ENCODE measurements at places on chromosomes 4 and X.

- no peak for DNase-seq
Observed at GRCh38 chrX:119853444-119853843, 681 bp upstream of the UPF3B start.

DNA sequence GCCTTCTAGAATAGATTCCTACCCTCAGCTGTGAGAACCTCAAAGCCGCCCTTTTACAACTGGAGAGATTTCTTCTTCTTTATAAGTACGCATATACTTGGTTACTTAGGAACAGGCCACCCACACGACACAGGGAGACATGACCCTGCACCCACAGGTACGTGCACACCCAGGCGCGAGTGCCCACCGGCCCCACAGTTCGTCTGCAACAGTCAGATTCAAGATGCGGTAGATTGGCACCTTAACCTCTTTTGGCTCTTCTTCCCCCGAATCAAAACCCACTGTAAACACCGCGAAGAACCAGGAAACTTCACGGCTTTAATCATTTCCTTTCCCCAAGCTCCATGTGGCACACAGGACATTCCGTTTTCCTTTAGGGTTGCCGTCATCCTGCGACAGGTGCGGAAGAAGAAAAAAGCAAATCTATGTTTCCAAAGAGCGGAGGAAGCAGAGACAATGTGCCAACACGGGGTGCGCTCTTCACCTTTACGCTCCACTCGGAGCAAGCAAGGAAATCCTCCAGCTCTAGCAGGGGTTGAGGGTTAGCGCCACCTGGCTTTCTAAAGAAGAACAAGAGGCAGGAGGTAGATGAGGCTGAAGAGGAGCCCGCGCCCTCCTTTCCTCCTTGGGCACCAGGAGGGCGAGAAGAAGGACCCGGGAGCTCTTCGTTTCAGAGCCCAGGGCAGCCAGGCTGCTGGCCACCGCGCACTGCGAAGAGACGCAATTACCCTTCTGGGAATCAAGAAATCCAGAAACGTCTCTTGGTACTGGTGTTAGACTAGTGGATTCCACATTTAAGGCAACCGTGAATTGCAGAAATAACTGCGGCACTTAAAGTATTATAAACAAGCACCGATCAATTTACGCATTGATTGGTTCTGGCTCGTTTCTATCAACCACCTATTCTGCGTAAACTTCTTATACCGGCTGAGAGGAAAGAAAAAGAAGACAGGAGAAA lies 35.7 kb downstream of the HAND2 start:
- DNase-seq = peak; percentile 86

GRCh38 chr4:602559-602942 lies 22.8 kb upstream of the PDE6B start:
- peak; percentile 61 for DNase-seq

GRCh38 chrX:101491943-101492342 lies 6.7 kb downstream of the ARMCX4 start:
- DNase-seq = no peak

GRCh38 chr4:112515198-112516065 lies 548 bp downstream of the NEUROG2 start:
- DNase-seq = peak; percentile 71

- DNase-seq = no peak
Observed at GRCh38 chr4:168781341-168781740, 228.7 kb downstream of the CBR4 start.

GRCh38 chr4:15799701-15800100 lies 21.6 kb downstream of the CD38 start:
- DNase-seq = no peak

GRCh38 chrX:31550158-31550557 lies 478.3 kb upstream of the FTHL17 start:
- DNase-seq = no peak

DNA sequence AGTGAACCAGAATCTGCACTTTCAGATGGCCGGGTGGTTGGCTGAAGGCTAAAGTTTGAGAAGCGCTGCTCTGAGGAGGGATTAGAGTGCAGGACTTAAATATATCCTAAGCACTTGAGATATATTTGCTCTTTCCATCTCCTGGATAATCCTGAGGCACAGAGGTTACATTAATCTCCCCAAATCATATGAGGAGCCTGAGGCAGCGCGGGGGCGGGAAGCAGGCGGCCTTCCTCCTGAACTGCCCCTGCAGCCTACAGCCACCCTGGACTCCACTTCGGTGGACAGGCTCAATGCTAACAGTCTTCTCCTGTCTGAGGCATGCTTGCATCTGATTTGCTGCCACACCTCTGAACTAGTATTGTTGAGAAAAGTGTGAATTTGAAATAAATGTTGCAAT lies 72.5 kb downstream of the AFAP1 start:
- no peak for DNase-seq

GRCh38 chr4:121574618-121575017 lies 122.2 kb downstream of the ANXA5 start:
- no peak for DNase-seq

DNA sequence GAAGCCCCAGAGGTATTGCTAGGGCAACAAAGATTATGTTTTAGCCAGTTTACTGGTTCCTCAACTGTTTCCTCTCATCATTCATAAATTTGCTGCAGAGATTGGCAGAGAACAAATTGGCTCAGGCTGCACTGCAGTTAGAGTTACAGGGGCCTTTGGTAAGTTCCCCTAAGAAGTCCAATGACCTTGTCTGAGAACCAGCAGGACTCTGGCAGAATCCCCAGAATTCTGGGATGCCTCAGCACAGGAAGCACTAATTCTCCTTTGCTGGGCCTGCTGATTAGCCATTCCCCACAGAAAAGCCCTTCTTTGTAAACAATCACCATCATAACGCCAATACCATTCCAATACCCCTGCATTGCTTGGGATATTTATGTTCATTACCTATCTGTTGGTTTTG lies 151.3 kb downstream of the USP46 start:
- no peak for DNase-seq

- DNase-seq = no peak
Observed at GRCh38 chr4:150181536-150181935, 103.3 kb downstream of the DCLK2 start.

GRCh38 chr4:95107635-95108034 lies 349.9 kb downstream of the BMPR1B start:
- no peak for DNase-seq

GRCh38 chr4:109195646-109196045 lies 106.8 kb downstream of the COL25A1 start:
- no peak for DNase-seq

GRCh38 chr4:91622925-91623602 lies 680.7 kb upstream of the GRID2 start:
- DNase-seq = no peak

DNA sequence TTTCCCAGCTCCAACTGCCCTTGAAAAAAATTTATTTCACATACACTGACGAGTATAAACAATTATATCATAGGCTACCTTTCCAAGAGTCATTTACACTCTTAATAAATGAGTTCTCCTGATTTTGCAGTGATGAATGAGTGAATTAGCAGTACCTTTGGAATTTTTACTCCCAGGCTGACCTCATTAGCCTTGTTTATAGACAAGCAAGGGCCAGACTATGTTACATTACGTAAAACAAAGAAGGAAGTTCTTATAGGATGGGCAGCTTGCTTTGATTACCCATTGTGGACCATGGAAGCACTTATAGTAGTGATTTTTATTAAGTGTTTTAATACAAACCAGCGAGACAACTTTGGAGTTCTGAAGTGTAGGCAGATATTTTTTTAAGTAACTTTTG lies 112.9 kb upstream of the C1QTNF7 start:
- DNase-seq = no peak

DNA sequence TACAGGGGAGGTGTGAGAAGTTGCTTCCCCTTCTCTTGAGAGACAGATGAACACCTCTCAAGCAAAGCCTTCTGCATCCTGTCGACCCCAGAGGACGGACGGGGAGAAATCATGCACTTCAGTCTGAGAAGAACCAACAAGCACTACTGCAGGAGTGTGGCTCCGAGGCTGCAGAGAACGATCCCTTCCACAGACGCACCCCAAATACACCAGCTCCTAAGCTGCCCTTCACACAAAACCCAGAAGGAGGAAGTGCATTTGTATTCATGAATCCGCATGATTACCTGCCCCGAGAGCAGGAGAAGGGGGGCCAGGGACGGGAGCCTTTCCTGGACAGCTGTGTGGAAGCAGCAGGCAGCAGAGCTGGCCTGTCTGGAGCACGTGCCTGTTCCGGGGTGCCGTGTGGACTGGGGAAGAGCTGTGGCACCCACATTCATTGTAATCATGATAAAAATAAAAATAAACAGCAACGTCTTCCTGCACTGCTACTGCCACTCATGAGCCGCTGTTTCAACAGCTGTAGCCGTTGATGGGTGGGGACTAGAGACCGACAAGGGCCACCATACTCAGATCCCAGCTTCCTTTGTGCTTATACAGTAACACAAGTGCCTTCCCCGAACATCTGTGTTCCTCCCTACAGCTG lies 42.9 kb downstream of the ACSL1 start:
- DNase-seq = no peak

DNA sequence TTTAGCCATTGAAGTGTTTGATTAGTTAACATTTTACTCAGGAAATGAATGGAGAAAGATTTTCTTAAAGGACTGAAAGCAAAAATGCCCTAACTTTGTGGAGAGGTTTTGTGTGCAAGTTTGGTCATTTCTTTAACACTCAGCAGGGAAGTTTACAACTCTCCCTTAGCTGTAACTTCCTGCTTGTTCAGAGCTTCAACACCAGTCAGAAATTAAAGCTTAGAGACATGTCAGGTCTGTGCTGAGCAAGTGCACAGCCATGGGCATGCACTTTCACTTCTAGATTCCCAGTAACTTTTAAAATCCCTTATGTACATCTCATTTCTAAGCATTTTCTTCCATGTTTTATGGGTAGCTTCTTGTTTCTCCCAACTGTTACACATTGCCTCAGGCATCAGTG lies 326.0 kb downstream of the ACTRT1 start:
- DNase-seq = no peak

DNA sequence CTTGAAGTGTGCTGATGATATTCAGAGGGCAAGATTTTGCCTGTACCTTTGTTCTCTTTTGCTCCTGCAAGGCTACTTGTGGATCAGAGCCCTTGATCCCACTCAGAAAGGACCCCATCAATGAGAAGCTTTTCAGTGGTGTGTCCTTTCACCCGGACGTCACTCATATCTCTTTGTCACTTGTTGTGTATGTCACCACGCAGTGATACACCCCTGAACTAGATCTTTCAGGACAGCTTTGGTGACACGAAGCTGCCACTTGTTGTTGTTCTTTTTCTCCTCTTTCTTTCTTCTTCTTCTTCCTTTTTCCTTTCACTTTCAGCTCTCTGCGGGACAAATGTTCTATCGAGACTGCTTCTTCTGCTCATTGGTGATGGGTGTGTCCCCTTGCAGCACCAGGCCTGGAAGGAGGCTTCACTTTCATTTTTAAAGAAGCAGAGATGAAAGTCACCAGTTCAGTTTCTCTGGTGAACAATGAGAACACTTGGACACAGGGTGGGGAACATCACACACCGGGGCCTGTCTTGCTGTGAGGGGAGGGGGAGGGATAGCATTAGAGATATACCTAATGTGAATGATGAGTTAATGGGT lies 83.6 kb downstream of the NBDY start:
- DNase-seq = no peak

- DNase-seq = no peak
Observed at GRCh38 chr4:11416071-11416766, 12.5 kb downstream of the HS3ST1 start.

DNA sequence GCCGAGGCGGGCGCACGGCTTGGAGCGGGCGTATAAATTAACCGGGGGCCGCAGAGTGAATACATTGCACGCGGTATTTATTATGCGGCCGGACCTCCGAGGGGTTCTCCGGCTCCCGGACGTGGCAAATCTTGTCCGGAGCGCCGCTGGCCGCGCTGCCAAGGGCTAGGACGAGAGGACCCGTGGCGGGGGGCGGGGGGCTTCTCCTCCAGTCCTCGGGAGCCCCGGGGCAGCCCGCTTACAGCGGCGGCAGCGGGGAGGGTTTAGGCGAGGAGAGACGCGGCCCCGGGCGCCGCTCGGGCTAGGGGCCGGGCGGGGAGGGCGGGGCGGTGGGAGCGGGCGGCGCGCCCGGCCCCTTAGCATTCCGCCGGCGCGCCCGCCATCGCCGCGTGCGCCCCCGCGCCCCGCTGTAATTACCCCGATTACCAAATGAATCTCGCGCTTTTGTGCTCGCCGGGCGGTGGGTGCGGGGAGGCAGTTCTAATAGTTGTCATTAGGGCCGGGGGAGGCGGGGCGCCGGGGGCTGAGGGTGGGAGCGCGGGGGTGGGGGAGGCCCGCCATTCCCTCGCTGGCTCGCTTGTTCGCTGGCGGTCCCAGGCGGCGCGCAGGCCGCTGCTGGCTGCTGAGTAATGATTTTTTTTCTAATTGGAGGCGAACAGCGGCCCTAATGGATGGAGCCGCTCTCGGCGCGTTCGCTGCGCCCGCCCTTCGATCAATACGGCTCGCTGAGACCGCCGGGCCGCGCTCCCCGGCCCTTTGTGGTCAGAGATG lies 276.6 kb downstream of the BCOR start:
- peak; percentile 47 for DNase-seq

GRCh38 chr4:27016551-27016950 lies 155.9 kb downstream of the STIM2 start:
- DNase-seq = no peak

DNA sequence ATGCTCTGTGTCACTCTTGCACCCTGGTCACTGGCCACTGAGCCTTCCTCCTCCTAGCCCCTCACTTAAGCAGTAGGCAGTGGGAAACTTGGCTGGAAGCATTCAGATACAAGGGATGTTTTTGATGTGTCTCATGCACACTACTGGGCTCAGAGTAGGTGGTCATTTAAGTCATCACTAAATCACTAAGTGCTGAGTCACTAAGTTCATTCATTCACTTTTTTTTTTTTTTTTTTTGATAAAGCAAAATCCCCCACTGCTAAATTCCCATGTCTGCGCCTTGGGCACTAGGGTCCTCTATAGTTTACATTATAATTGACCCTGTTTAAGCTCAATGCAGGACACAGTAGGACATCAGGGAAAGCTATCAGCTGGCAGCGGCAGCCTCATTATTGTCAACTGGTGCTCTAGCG lies 182.4 kb upstream of the MBNL3 start:
- DNase-seq = no peak

DNA sequence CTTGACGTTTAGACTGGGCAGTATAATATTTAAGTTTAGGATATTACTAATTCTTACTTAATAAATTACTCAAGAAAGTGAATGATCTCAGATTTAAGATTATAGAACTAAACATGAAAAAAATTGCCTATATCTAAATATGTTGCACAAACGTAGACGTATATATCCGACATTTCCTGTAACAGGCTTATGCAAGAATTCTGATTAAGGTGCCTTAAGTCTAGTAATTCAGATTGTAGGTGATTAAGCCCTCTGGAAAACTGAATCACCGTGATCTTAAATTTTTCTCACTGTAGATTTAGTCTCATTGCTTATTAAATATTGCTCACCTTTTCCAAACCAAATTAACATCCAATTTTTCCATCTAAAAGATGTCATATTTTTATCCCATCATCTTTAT lies 24.0 kb downstream of the ATXN3L start:
- DNase-seq = no peak

DNA sequence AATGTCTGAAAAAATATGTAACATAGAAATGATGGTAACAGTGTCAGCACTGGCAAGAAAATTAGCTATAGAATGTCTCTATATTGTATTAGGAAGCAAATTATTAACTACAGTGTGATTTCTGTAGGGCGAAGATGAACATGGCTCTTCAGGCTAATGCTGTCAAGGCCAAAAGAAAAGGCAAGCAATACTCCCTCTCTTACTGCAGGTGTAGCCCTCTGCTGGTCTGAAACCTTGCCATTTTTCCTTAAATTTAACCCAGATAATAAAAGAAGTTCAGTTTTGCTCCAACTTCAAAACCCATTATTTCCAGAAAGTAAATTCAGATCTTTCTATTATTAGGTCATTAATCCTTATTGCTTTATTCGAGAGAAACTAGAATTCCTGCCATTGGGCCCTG lies 215.9 kb downstream of the LRBA start:
- DNase-seq = no peak

GRCh38 chr4:96099031-96099430 lies 259.1 kb downstream of the PDHA2 start:
- no peak for DNase-seq

Measured in NCI-H1092 treated with DMSO at 0.1 percent for 48 hours (cell line).